ENCODE measurements at places on chromosomes 1 and 21. TPM values are rescaled to one million over a fixed set of nuclear protein-coding genes. Genes with fewer than 3 reads are reported as not detected.

The IGSF21 gene
- total RNA-seq, result not detected

The KPRP gene
- not detected for total RNA-seq

GRCh38 chr1:221149111-221149510 is 269.9 kb downstream of the HLX start:
- no peak overlapping the region for H3K4me3 ChIP-seq
- H3K36me3 ChIP-seq, result no peaks in the 10 kb centered on the region
- H3K27ac ChIP-seq, result no peak overlapping the region
- H3K27me3 ChIP-seq, result no peaks in the 10 kb centered on the region
- no peak for DNase-seq

The DPYD gene
- 40.7 TPM for total RNA-seq

DNA sequence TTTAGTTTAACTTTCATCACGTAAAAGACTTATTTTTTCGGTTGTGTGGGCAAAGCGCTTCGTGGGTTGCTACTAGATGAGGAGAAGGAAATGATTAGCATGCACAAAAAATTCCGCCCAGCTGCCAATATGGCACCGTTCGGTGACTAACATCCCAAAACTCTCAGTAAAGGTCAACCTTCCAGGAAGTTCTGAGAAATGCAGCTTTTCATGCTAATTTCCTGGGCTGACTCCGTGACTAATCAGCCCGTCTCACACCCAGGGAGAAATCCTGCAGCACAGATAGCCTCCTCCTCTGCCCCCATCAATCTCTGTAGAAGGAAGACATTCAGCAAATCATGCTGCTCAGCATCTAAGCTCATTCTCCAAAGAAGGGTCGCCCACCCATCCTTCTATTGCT is 34.1 kb downstream of the TMCO4 start:
- H3K27ac ChIP-seq, result no peak overlapping the region
- no peaks in the 10 kb centered on the region for H3K27me3 ChIP-seq
- H3K4me1 ChIP-seq, result no peaks in the 10 kb centered on the region
- no peak overlapping the region for H3K4me3 ChIP-seq

DNA sequence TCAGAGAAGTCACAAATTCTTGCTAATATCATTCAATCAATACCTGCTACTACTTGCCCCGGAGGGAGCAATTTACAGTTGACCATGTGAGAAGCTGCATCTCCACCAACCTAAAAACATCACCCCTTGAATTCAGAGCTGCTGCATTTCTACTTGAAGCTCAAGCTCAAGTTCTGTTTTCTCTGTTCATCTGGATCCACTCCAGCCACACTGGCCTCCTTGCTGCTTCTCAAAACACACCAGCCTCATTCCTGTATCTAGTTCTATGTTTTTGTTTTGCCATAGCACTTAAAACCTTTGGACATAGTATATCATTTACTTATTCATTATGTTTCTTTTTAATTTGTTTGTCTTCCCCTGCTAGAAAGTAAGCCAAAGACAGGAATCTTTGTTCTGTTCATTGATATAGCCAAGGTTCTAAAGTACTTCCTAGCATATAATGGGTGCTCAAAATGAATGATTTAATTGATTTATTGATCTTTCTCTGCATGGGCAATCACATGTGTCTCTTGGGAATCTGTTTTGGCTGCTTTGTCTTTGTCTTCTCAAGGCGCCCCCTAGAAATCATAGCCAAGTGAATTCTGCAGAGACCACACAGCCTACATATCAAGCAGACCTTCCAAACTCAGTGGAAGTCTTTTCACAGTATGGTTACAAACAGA is 23.6 kb downstream of the SYF2 start:
- H3K4me1 ChIP-seq, result peaks cover 2% of the 10 kb centered on the region
- H3K4me3 ChIP-seq, result no peak overlapping the region
- no peak for DNase-seq

The BCAN gene
- total RNA-seq, result not detected

DNA sequence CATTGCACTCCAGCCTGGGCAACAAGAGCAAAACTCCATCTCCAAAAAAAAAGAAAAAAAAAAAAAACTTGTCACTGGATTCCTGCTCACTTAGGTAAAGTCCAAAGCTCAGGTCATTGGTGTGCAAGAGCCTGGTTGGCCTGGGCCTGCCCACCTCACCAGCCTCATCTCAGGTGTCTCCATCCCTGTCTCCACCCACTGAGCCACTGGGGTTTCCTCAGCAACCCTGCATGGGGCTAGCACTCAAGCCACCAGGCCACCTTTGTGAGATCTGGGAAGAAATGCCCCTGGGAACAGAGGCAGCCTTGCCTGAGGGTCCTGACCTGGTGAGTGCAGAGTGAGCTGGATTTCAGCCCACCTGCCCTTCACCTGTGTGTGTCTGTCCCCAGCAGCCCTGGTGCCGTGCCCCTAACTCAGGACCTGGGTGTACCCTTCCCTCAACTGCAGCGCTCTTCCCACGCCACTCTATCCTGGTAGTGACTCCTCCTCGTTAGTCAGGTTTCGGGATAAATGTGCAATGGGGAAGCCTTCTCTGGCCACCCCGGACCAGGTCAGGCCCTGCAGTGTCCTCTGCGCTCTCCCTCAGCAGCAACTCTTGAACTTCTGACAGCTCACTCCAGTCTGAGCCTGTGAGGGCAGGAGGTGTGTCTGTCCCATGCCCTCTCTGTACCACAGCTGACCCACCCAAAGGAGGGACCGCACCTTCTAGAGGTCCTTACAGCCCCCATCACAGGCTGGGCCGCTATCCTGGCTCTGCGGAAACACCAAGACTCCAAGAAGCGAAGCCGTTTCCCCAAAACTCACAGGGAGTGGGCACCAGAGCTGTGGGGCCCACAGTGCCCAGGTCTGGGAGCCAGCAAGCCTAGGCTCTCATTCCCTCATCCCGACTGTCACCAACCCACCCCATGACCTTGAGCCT is 3.3 kb downstream of the PDZK1IP1 start:
- H3K36me3 ChIP-seq, result no peaks in the 10 kb centered on the region
- no peak overlapping the region for H3K4me3 ChIP-seq
- no peaks in the 10 kb centered on the region for H3K4me1 ChIP-seq
- no peak overlapping the region for H3K27ac ChIP-seq
- no peak for DNase-seq
- peaks cover 50% of the 10 kb centered on the region for H3K27me3 ChIP-seq

The LHX8 gene
- total RNA-seq, result not detected

DNA sequence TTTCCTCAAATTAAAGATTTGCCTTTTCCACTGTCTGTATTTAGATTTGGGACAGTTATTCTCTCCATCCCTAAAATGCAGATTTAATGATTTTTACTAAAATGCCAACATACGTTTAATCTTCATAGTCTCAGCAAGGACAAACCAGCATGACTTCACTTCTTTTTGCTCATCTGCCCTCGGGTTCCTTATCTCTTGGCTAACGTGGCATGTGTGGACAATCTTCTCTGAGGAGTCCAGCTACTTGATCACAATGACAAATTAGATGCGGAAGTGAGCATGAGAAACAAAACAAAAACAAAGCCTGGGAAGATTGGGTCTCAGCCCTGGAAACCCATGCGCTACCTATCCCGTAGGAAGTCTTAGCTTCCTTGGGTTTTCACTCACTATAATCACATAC is 1.0 kb downstream of the MRAP start:
- no peak overlapping the region for H3K4me3 ChIP-seq
- no peak overlapping the region for H3K27ac ChIP-seq
- no peaks in the 10 kb centered on the region for H3K27me3 ChIP-seq
- no peaks in the 10 kb centered on the region for H3K4me1 ChIP-seq
- H3K36me3 ChIP-seq, result no peaks in the 10 kb centered on the region

All from naive thymus-derived CD8-positive, alpha-beta T cell (primary cell).